ENCODE measurements at places on chromosomes 6 and 20. TPM values are rescaled to one million over a fixed set of nuclear protein-coding genes. Genes with fewer than 3 reads are reported as not detected.

GRCh38 chr6:117270055-117270842 lies 4.9 kb downstream of the VGLL2 start:
- H3K4me1 ChIP-seq, result peaks cover 6% of the 10 kb centered on the region
- H3K4me3 ChIP-seq, result no peak overlapping the region
- no peak overlapping the region for H3K27ac ChIP-seq
- DNase-seq, result no peak

- peaks cover 84% of the 10 kb centered on the region for H3K36me3 ChIP-seq
- H3K27me3 ChIP-seq, result no peaks in the 10 kb centered on the region
- H3K27ac ChIP-seq, result no peak overlapping the region
- H3K4me1 ChIP-seq, result peaks cover 14% of the 10 kb centered on the region
Measured at GRCh38 chr20:31548820-31549512, 34.7 kb downstream of the HM13 start.

- no peaks in the 10 kb centered on the region for H3K36me3 ChIP-seq
- H3K4me1 ChIP-seq, result no peaks in the 10 kb centered on the region
- H3K4me3 ChIP-seq, result no peak overlapping the region
- no peaks in the 10 kb centered on the region for H3K27me3 ChIP-seq
- H3K27ac ChIP-seq, result no peak overlapping the region
- no peak for DNase-seq
Measured at GRCh38 chr6:37766717-37767116, 52.8 kb upstream of the ZFAND3 start.

DNA sequence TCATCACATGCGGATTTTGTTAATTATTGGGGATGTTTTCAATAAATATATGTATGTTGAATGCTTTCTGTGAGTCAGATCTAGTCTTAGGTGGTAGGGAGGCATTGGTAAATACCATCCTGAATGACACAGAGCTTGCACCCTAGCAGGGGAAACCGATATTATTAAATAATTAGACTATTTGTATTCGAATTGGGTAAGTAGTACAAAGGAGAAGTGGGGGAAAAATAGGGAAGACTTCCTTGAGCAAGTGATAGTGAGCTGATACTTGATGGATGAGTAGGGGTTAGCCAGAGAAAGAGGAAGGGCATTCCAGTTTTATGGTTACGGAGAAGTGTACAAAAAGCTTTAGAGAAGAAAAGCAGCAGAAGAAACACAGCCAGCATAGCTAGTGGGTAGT lies 1.5 kb downstream of the RIOK1 start:
- no peak overlapping the region for H3K4me3 ChIP-seq
- no peaks in the 10 kb centered on the region for H3K27me3 ChIP-seq
- DNase-seq, result no peak

Gene BMP5
- 1.6 TPM for total RNA-seq

Gene ENPP4
- 12.6 TPM for total RNA-seq

DNA sequence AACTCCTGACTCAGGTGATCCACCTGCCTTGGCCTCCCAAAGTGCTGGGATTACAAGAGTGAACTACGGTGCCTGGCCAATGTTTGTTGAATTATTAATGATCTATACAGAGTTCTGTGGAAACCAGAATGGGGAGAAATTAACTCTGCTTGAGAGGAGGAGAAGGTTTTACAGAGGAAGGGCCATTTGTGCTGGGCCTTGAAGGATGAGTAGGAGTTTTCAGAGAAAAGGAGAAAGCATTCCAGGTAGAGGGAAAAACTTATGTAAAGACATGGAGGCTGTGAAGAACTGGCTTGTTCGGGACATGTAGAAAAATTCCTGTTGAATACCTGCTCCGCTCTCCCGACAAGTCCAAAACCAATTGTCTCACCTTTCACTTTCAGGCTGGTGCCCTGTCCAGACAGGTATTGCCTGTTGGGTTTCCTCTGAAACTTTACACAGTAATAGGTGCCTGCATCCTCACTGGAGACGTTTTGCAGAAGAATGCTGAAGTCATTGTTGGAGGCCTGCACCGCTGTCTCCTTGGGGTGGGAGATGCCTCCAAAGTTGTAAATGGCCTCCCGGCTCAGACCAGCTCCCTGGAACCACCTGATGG lies 11.3 kb upstream of the NSFL1C start:
- H3K27ac ChIP-seq, result no peak overlapping the region
- peaks cover 9% of the 10 kb centered on the region for H3K4me1 ChIP-seq
- no peak overlapping the region for H3K4me3 ChIP-seq
- no peak for DNase-seq
- H3K36me3 ChIP-seq, result no peaks in the 10 kb centered on the region

DNA sequence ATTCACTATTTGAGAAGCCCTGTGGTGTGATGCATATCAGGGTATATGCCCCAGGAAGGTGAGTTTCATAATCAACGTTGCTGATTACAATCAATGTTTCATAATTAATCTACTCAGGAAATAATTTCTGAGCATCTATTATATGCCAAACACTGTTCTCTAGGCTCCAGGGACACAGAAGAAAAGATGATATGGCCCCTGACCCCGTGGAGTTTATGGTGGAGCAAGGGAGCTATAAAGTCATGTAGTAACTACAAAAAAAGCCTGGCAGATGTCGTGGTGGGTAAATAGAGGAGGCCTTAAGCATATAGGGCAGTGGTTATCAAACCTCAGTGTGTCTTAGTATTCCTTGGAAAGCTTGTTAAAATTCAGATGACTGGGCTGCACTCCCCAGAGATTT lies 40.1 kb upstream of the BCAS1 start:
- no peak overlapping the region for H3K27ac ChIP-seq
- no peak overlapping the region for H3K4me3 ChIP-seq
- no peaks in the 10 kb centered on the region for H3K36me3 ChIP-seq
- peaks cover 7% of the 10 kb centered on the region for H3K4me1 ChIP-seq

DNA sequence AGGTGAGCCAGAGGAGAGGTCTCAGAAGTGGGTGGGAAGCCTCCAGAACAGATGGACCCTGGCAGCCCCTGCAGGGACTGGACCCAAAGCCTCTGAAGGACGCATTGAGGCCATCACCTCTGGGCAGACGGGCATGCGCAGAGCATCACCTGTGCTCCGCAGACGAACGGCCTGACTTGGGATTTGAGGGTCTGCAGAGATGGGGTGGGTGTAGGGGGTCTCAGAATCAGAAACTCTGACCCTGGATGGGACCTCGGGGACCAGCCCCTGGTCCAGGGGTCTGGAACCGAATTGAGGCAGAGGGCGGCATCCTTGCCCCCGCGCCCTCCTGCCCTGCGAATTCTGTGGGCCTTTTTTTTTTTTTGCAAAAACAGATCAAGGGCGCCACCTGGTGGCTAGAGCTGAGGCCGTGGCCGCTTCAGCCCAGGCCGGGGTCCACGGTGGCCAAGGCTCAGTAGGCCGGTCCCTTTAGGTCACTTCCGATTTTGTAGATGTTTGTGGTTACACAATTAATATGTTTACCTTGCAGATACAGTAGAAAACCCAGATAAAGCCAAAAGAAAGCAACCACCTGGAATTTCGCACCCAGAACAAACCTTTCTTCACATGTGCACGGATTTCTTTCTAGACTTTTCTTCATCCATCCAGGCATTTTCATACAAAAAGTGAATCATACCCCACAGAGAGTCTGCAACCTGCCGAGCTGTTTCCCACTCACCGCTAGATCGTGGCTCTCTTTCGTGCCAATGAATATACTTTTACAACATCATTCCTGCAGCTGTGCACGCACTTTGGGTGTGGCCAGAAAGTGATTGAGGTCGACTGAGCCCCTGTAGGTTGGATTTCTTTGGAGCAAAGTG lies 25.9 kb downstream of the ZBP1 start:
- H3K36me3 ChIP-seq, result no peaks in the 10 kb centered on the region
- 0 out of 2 replicates have a peak, but pooled peaks cover 3% of the 10 kb centered on the region for H3K4me1 ChIP-seq
- peak; percentile 37 for DNase-seq
- H3K27me3 ChIP-seq, result no peaks in the 10 kb centered on the region

DNA sequence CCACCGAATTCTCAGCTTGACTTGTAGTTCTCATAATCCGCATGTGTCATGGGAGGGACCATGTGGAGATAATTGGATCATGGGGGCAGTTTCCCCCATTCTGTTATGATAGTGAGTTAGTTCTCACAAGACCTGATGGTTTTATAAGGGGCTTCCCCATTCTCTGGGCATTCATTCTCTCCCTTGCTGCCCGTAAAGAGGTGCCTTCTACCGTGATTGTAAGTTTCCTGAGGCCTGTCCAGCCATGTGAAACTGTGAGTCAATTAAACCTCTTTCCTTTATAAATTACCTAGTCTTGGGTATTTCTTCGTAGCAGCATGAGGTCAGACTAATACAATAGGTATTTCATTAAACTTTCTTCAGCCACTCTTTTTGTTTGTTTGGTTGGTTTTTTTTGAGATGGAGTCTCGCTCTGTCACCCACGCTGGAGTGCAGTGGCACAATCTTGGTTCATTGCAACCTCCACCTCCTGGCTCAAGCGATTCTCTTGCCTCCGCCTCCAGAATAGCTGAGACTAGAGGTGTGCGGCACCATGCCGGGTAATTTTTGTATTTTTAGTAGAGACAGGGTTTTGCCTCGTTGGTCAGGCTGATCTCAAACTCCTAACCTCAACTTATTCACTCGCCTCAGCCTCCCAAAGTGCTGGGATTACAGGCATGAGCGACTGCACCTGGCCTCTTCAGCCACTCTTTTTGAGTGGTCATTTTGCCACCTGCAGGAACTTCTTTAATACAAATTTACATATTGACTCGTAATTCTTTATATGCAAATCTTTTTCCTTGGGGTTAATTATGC lies 36.3 kb downstream of the GSTA2 start:
- H3K4me1 ChIP-seq, result no peaks in the 10 kb centered on the region
- H3K27me3 ChIP-seq, result no peaks in the 10 kb centered on the region
- H3K36me3 ChIP-seq, result no peaks in the 10 kb centered on the region
- no peak for DNase-seq
- H3K4me3 ChIP-seq, result no peak overlapping the region

GRCh38 chr6:3001773-3002293 lies 2.1 kb downstream of the NQO2 start:
- peak; percentile 70 for DNase-seq
- no peaks in the 10 kb centered on the region for H3K27me3 ChIP-seq
- peaks cover 19% of the 10 kb centered on the region for H3K4me1 ChIP-seq
- H3K4me3 ChIP-seq, result no peak overlapping the region
- peaks cover 19% of the 10 kb centered on the region for H3K36me3 ChIP-seq
- peak overlapping the region; percentile 41 for H3K27ac ChIP-seq

DNA sequence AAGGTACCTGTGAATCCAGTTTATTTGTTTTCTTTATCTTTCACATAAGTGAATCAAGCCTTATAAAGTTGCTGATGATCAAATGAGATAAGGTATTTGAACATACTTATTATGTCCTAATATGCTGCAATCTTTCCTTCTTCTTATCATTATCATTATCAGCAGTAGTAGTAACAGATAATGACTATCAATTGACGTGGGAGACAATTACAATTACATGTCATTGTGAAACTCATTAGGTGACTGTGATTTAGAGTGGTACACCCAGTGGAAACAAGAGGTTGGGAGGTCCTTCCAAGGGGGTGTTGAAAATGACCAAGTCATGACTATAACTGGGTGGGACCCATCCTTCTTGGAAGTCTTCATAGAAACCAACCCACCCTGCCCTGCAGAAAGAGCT lies 2.8 kb downstream of the CLIC5 start:
- peaks cover 31% of the 10 kb centered on the region for H3K4me1 ChIP-seq
- H3K27ac ChIP-seq, result no peak overlapping the region
- DNase-seq, result no peak
- H3K27me3 ChIP-seq, result peaks cover 8% of the 10 kb centered on the region

Gene RSPH3
- 3.9 TPM for total RNA-seq

Gene KIAA1755
- total RNA-seq, result 0.44 TPM

Gene DYNLT2
- 0.68 TPM for total RNA-seq

DNA sequence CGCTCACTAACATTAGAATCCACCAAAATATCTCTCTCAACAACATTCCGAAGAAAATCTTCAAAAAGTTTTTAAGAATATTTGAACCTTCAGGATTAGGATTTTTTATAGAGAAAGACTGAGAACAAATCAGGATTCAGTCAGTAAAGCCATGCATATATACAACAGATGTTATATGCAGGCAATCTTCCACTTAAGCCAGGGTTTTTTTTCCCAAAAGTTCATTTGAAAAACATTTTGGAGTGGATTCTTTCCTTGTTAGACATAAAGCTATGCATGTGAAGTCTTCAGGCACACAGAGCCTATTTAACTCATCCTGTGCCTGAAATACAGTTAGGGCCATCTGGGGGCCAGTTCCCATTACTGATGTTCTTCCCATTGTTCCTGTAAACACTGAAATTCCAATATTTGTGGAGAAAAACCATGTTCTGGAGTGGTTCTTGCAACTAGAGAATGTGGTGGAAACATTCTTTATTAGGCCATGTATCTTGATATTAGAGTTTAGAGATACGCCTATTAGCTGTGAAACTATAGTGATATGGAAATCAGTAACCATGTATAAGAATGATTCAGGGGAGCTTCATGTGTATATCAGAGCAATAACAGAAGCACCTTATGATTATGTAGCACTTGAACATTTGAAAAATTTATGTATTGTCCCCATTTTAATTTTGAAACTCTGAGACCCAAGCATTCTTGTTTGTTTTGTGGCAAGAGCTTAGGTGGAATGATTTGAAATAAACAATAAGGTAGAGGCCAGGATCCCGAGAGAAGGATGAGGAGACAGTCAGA lies 61.7 kb downstream of the PLEKHG1 start:
- DNase-seq, result no peak
- no peak overlapping the region for H3K27ac ChIP-seq
- H3K27me3 ChIP-seq, result peaks cover 3% of the 10 kb centered on the region
- no peaks in the 10 kb centered on the region for H3K36me3 ChIP-seq
- no peak overlapping the region for H3K4me3 ChIP-seq

- no peak for DNase-seq
- H3K27ac ChIP-seq, result no peak overlapping the region
- no peaks in the 10 kb centered on the region for H3K36me3 ChIP-seq
- no peak overlapping the region for H3K4me3 ChIP-seq
Measured at GRCh38 chr20:952196-952795, 36.2 kb upstream of the ANGPT4 start.

DNA sequence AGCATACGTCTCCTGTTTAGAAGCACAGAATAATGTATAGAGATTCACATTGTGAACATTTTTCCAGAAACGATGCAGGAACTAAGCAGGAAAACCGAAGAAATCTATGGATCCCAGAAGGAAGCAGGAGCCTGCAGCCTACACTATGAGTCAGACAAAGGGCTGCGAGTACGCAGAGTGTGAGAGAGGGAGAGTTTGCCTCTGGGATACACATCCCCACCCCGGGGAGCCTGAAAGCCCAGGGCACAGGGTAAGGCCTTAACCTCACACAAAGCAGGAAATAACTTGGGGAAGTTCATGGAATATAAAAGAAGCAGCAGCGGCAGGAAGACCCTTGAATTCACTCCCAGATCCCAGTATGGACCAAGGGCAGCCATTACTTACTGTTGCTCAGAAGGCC lies 842.1 kb upstream of the MANEA start:
- no peak overlapping the region for H3K4me3 ChIP-seq
- no peak overlapping the region for H3K27ac ChIP-seq
- no peak for DNase-seq
- H3K27me3 ChIP-seq, result no peaks in the 10 kb centered on the region

Gene CLVS2
- not detected for total RNA-seq

- H3K4me1 ChIP-seq, result no peaks in the 10 kb centered on the region
- no peaks in the 10 kb centered on the region for H3K27me3 ChIP-seq
- peaks cover 26% of the 10 kb centered on the region for H3K36me3 ChIP-seq
- DNase-seq, result no peak
- H3K4me3 ChIP-seq, result no peak overlapping the region
Measured at GRCh38 chr6:110102411-110102810, 77.1 kb downstream of the WASF1 start.

Gene IMPG1
- total RNA-seq, result not detected
